Skin of body (tissue), 3 donors: ENCODE measurements at places on chromosomes 5 and 9. TPM values are rescaled to one million over a fixed set of nuclear protein-coding genes. Genes with fewer than 3 reads are reported as not detected.
A peak's percentile ranks its signal among the peaks of the same experiment; 100 is the strongest.

DNA sequence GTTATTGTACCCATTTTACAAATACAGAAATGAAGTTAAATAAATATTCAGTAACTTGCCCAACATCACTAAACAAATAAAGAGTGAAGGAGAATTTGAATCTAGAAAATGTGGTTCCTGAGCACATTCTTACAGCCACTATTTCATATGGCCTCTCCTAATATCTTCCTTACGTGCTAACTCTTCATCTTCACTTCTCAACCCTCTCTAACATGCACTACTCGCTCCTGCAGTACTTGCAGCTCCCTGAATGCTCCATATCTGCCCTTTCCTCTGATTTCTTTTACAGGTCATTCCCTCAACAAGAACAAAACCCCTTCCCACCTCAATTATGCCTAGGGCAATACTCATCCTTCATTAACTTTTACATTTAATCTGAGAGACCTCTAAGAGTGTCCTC, 711.5 kb downstream of the CETN3 start:
- DNase-seq: no peak

GRCh38 chr9:12461763-12462460, 231.3 kb upstream of the TYRP1 start:
- DNase-seq: no peak

- no peak for DNase-seq
Measured at GRCh38 chr9:124256517-124257069, 1.2 kb upstream of the NEK6 start.

DNA sequence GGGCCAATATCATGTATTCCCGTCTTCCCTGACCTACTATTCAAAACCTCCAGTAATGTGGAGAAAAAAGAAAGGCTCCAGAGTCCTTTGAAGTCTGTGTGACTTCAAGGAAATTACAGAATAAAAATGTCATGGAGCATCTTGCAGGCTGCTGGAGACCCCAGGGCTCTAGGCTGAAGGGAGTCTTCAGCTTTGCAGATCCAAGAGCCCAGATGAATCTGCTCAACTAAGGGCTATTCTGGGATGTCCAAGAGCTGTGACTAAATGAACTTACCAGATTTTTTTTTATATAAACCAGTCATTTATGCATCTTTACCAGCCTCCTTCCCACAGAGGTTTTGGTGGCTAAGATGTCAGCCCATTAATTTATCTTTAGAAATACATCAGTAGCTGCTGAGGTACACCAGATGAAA, 167.3 kb downstream of the MUSK start:
- DNase-seq: no peak

- DNase-seq: peak; percentile 44
Measured at GRCh38 chr9:115849679-115850412, 303.7 kb upstream of the PAPPA start.

DNA sequence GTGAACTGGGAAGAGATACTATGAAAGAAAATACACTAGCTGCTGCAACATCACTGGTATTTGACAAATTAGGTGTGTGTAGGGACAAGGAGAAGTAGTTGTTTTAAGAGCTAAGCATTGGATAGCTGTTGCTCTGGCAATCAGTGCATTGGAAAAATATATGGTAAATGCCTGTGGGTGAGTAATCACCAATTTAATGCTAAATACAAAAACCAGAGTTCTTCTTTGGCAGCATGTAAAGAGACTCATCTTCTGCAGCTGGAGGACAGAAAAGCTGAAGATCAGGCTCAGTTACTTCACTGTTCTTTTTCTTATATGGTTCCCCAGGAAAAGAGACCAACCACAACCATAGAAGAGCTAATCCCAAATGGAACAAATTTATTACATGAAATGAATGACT, 201.8 kb upstream of the MPDZ start:
- DNase-seq: peak; percentile 29

DNA sequence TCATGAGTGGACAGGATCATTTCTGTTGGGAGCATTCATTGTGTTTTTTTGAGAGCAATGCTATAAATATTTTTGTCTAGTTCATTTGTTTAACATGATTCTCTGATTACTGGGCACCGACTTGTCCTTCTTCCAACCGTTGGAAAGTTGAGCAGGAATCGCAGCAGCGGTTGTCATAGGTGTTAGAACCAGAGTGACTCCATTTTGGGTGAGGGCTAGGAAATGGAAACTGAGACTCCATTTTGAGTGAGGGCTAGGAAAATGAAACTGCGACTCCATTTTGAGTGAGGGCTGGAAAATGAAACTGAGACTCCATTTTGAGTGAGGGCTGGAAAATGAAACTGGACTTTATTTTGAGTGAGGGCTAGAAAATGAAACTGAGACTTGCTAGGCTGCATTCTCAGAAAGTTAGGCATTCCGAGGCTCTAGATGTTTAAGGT, 100.6 kb downstream of the ICE1 start:
- no peak for DNase-seq

- no peak for DNase-seq
Measured at GRCh38 chr9:70979966-70980365, 141.5 kb downstream of the TRPM3 start.

DNA sequence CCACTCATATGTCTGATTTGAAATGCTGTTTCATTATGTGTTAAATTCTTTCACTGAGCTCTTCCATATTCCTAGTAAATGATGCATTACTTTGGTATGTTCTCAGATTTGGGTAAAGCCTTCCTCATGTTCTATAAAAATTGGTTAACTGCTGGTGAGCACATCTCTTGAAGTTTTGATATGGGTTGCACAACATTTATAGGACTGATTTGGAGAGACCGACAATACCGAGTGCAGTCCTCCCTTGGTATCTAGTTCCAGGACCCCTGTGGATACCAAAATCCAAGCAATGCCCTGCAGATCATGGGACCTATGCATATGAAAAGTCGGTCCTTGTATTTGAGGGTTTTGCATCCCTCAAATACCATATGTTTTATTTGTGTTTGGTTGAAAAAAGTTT, 37.8 kb downstream of the WDR36 start:
- no peak for DNase-seq

GRCh38 chr5:65068410-65068809, 299.7 kb downstream of the CWC27 start:
- no peak for DNase-seq

- no peak for DNase-seq
Measured at GRCh38 chr5:151100681-151101080, 19.8 kb upstream of the TNIP1 start.

DNA sequence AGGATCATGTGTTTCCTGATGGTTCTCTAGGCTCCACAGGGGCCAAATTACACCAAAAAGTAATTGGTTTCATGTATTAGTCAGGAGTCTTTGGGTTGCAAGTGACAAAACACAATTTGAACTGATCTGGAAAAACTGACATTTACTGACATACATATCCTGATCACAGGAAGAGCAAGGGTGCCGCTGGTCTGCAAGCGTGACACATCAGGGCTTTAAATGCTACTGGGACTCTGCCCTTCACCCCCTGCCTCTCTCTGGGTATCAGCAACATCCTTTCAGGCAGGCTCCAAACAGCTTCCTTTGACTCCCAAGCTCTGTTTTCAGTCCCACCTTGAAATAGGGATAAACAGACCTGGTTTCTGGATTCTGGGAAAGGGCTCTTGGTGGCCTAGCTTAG, 197.5 kb downstream of the PALM2AKAP2 start:
- DNase-seq: no peak

- peak; percentile 69 for DNase-seq
Measured at GRCh38 chr9:101530076-101530711, 3.5 kb upstream of the RNF20 start.

GRCh38 chr5:141393267-141393666, 834 bp downstream of the PCDHGA8 start:
- DNase-seq: no peak

- DNase-seq: no peak
Measured at GRCh38 chr5:153399595-153399994, 90.9 kb upstream of the GRIA1 start.

OTP gene
- not detected for total RNA-seq

FCN2 gene
- 0.39 TPM for total RNA-seq

RICTOR gene
- 55.2 TPM for total RNA-seq

GARIN3 gene
- total RNA-seq: not detected

MARCHF11 gene
- total RNA-seq: not detected
